Astrocyte (in vitro differentiated cells and primary cell): ENCODE measurements at places on chromosomes 5 and 9. TPM values are rescaled to one million over a fixed set of nuclear protein-coding genes. Genes with fewer than 3 reads are reported as not detected.
A peak's percentile ranks its signal among the peaks of the same experiment; 100 is the strongest.

DNA sequence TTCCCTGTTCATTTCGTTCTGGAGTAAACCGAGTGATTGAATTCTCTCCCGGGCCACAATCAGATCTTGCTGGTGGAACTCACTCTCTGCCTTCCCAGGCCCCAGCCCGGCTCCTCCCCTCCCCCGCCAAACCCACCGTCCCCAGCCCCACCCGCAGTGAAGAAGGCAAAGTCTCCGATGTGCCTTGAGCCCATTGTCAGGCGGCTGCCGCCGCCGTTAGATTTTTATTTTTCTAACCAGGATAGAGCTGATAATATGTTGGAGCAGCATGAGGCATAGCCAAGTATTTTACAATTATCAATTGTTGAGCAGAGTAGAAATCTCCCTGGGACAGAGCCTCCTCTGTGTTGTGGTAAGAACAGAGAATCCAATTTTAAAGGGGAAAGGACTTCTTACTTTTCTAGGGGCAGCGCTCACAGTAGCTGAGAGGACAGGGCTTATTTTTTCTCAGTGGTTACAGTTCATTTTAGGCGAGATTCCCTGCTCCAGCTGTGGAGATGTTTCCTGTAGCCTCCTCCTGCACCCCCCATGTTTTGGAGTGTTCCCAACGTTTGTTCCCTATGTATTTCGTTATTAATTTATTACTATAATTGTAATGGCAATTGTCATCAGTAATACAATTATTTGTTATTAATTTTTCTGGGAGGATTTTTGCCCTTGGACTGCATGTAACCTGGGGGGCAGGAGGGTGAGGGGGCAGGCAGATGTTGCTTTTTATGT lies 1.3 kb downstream of the PSAT1 start:
- peaks cover 8% of the 10 kb centered on the region for H3K4me1 ChIP-seq
- H3K27ac ChIP-seq: no peak overlapping the region

- H3K4me3 ChIP-seq: no peak overlapping the region
- H3K4me1 ChIP-seq: no peaks in the 10 kb centered on the region
- H3K27ac ChIP-seq: no peak overlapping the region
- no peaks in the 10 kb centered on the region for H3K27me3 ChIP-seq
- peak; percentile 20 for DNase-seq
These were observed 73.9 kb downstream of the KLF9 start for GRCh38 chr9:70340572-70340971.

DNA sequence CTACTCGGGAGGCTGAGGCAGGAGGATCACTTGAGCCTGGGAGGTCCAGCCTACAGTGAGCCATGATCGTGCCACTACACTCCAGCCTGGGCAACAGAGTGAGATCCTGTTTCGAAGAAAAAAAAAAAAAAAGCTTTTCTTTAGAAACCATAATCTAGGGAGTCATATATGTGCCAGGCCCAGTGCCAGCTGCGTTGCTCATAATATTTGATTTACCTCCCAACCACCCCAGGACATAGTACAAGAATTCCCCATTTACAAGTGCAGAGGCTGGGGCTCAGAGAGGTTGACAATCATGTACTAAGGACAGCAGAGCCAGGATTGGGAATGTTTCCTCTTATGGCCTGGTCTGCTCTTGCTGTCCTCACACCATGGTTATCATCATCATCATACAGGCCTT lies 25.1 kb upstream of the TRIM14 start:
- no peak overlapping the region for H3K27ac ChIP-seq
- no peak for DNase-seq
- no peaks in the 10 kb centered on the region for H3K4me1 ChIP-seq
- H3K27me3 ChIP-seq: no peaks in the 10 kb centered on the region

GRCh38 chr5:10645671-10646070 lies 81.8 kb downstream of the ANKRD33B start:
- H3K27ac ChIP-seq: no peak overlapping the region
- DNase-seq: no peak
- no peaks in the 10 kb centered on the region for H3K27me3 ChIP-seq
- no peaks in the 10 kb centered on the region for H3K36me3 ChIP-seq

CDH6 gene
- 90.1 and 106 TPM in 2 replicates for total RNA-seq

DNA sequence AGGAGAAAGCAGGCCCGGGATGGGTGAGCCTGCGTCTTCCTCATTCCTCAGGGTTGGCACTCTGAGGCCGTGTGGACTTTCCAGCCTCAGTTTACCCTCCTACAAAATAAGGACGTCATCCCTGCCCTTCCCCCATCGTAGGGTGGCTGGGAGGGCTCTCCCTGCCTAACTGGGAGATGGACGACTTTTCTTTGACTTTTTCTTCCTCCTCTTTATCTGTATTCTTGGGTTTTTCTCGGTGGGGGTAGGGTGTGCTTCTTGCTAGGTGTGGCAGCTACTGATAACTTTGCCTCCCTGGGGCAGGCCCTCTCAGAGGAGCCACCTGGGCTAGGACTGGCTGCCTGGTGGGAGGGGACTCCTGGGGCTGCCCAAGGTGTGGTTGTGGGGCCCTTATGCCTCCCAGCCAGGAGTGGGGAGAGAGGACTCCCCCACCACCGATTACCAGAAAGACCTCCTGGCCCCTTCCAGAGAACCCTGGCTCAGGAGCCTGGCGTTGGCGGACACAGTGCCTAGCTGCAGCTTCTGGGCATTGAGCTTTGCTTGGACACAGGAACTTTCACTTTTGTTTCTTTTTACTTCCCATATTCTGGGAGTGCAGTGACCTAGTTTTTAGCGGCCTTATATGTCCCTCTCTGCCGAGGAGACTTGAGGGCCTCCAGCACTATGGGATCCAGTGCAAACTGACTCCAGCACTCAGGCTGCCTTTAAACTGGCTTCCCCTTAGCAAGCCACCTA lies 6.1 kb downstream of the GLIPR2 start:
- no peak overlapping the region for H3K4me3 ChIP-seq
- H3K27me3 ChIP-seq: no peaks in the 10 kb centered on the region
- H3K27ac ChIP-seq: no peak overlapping the region
- H3K4me1 ChIP-seq: peaks cover 10% of the 10 kb centered on the region

DCANP1 gene
- total RNA-seq: not detected in 2 replicates

PCDHGA5 gene
- total RNA-seq: 0.29 and 0.30 TPM in 2 replicates

GRCh38 chr5:121834021-121834420 lies 17.7 kb upstream of the FTMT start:
- no peaks in the 10 kb centered on the region for H3K4me1 ChIP-seq
- no peaks in the 10 kb centered on the region for H3K36me3 ChIP-seq
- DNase-seq: no peak
- no peak overlapping the region for H3K4me3 ChIP-seq
- no peak overlapping the region for H3K27ac ChIP-seq

HAVCR1 gene
- 1.3 and 2.0 TPM in 2 replicates for total RNA-seq

FCN2 gene
- total RNA-seq: not detected in 2 replicates
